ENCODE measurements at places on chromosomes 13 and 19.
A peak's percentile ranks its signal among the peaks of the same experiment; 100 is the strongest.

- DNase-seq, result peak; percentile 71
Observed at GRCh38 chr13:112072534-112073244, 5.7 kb downstream of the SOX1 start.

DNA sequence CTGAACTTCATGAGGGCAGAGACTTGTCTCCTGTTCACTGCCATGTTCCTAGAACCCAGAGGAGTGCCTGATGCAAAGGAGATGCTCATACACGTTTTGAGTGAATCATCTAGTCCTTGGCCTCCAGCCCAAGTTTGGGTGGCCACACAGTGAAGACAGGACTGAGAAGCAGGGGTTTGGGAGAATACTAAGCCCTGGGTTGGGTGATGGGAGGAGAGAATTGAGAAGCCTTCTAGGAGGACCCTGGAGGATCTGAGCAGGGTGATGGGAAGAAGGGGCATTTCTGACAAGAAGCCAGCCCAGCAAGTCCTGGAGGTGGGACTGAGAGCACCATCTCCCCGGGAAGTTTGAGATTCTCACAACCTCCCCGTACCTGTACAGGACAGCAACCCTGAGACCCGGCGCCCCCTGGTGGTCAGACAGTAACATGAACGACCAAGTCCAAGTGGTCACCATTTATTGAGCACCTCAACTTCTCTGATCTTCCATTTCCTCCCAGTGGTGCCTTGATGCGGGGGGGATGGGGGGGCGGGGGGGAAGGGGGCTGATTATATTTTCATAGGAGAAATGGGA is 11.0 kb downstream of the CTU1 start:
- peak; percentile 43 for DNase-seq

- DNase-seq, result no peak
Observed at GRCh38 chr19:47805313-47805712, 962 bp upstream of the TPRX1 start.

DNA sequence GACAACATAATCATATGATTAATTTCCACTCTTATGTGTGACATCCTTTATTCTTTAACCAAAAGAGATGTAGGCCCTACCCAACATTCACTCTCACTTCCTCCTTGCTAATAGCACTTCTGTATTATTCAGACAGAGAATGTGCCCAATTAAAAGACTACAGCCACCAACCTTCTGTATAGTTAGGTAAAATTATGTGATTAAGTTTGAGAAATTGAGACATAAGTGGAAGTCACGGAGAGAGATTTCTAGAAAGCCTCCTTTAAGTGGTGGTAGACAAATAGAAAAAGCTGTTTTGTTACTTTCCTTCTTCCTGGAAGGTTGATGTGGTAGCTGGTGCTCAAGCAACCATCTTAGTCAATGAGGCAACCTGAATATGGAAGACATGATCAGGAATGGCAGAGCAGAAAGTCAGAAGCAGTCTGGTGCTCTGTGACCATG is 14.8 kb downstream of the EPSTI1 start:
- no peak for DNase-seq

- no peak for DNase-seq
Observed at GRCh38 chr13:112734696-112735547, 45.1 kb downstream of the ATP11A start.

DNA sequence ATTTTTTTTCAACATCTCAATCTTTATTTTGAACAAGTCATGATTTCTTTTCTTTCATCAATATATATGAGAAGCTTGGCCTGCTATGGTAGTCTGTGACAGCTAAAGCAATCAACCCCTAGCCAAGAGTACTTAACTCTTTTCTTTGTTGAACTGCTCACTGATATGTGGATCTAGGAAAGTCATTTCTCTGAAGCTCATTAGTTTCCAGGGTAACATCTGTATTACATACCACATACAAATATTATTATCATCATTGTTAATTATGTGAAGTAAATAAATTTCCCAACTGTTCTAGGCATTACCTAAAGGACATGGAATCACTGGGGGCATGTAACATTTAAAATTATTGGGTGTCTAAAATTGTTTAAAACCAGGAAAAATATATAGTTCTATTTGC is 267.3 kb downstream of the DCT start:
- no peak for DNase-seq

Measured in retina (tissue), 1 donor.